DMS79 treated with DMSO at 0.1 percent for 48 hours (cell line): ENCODE measurements at places on chromosomes 4 and X.

DNA sequence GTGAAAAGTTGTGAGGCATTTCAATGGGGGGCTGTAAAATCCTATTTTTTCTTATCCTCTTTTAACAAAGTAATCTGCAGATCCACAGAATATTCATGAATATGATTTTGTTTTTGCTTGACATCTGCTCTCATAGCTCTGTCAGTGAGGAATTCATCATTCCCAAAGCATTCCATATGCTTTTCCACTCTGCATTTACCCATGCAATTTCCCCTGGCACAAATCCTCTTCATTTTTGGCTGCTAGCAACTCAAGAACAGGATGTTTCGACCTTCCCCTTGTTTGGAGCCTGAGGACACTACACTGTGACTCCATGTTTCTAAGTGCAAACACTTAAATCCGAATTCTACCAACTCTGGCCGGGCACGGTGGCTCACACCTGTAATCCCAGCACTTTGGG, 48.5 kb downstream of the KLHL15 start:
- no peak for DNase-seq

GRCh38 chr4:156948133-156948532, 23.5 kb downstream of the PDGFC start:
- no peak for DNase-seq

DNA sequence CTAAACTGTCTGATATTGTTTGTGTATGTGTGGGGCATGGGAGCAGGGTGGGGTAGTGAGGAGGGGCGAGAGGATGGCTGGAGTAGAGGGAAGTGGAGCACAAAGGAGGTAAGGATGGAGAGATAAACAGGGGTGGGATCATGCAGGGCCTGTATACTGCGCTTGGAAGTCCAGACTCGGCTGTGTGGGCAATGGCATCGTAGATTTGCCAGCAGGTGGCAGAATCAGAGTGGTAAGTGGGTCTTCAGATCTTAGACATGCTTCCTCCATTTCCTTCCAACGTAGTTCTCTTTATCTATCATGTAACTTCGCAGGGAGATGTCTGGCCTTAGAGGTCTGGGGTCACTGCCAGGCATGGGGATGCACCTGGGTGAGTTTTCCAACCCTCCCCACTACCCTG, 155.5 kb downstream of the PDGFRA start:
- DNase-seq, result peak; percentile 1

GRCh38 chrX:43350935-43351334, 305.2 kb upstream of the MAOA start:
- no peak for DNase-seq

DNA sequence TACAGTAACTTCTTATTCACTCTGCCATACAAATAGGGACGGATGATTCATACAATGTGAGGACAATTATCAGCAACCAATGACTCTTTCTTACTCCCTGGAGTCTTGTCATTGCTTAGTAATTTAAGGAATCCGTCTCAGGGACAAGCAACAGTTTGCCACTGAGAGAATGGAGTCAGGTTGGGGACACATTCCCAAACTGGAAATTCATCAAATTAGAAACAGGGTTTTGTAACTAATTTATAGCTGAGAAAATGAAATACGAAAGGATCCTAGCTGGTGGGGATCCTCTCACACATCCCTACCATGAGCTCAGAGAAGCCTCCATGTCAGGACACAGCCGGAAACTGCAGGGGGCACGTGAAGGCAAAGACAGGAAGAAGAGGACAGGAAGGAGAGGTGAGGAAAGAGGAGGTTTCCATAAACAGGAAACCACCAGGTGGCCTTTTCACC, 50.4 kb upstream of the KDR start:
- DNase-seq, result no peak

- no peak for DNase-seq
Observed at GRCh38 chrX:121283921-121284320, 236.5 kb downstream of the GLUD2 start.

DNA sequence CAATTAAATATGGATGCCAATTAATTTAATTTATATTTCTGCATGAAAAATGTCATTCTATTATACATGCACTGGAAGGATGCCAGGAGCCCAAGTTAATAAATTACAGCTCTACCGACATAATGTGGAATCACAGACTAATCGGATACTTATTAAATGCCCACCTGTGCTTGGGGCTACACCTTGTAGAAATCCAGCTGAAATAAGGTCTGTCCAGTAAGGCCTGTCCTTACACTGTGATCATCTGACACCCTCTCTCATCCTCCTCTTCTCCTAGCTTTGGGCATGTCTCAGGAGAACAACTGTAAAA, 6.0 kb upstream of the SHISA3 start:
- no peak for DNase-seq

DNA sequence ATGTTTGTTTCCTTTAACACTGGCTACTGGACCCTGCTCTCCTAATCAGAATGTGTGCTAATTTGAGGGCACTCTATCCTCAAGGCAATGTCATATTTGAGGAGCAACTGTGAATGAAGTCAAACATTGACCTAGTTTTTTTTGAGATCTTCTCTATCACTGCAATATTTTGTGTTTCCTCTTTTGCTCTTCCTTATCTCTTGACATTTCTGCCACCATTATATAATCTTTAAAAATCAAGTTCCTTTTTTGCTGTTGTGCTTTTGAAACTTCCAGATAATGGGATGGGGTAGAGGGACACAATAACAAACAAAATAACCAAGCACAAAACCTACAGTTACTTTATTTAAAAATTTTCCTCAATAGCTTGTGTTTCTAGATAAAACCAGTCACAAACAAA, 7.4 kb upstream of the WDFY3 start:
- no peak for DNase-seq

GRCh38 chr4:129344058-129344457, 248.1 kb downstream of the C4orf33 start:
- no peak for DNase-seq

DNA sequence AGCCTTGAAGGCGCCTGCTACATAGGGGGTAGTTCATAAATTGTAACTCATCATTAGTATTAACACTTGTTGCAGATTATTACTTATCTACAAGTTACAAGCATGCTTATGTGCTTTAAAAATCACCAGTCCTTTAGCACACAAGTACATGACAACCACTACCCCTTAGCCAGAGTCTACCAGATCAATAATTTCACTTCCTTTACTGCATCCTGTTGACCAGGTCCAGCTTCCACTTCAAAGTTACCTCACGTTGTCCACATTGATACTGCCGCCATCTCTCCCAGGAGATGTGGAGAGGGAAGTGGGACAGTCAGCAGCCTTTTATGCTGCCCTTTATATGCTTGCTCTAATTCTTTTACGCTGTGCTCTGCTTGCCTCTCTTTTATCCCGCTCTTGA, 231.3 kb upstream of the CXXC4 start:
- no peak for DNase-seq

GRCh38 chr4:2781911-2782310, 11.0 kb upstream of the SH3BP2 start:
- DNase-seq, result no peak

- no peak for DNase-seq
Observed at GRCh38 chr4:6332042-6332668, 62.5 kb downstream of the WFS1 start.

DNA sequence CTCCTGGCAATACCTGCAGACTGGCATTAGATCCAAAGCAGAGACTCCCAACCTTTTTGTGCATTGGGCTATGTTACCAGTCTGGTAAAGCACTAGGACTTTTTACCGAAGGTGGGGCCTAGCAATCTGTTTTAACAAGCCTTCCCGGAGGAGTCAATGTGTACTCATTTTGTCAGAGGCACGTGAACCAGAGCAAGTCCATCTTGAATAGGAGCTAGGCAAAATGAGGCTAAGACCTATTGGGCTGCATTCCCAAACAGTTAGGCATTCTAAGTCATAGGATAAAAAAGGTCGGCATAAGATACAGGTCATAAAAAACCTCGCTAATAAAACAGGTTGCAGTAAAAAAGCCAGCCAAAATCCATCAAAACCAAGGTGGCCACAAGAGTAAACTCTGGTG, 22.3 kb downstream of the ADGRA3 start:
- no peak for DNase-seq

GRCh38 chr4:52657292-52657617, 1.8 kb downstream of the USP46 start:
- no peak for DNase-seq

DNA sequence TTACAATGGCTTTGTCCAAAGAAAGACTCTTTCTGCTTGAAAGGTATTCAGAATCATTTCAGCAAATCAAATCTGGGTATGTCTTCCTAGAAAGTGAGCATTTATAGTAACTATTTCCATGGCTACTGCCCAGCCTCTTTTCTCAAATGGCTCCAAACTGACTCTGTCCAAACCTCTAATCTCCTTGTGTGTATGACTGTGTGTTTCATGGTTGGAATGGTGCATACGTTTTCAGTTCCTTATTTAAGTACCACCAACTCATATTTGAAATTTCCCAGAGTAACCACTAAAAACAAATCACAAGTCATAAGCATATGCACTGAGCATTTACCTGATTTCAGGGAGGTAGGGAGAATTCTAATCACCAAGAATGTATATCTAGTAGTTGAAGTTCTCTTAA, 106.0 kb downstream of the TMEM144 start:
- no peak for DNase-seq

DNA sequence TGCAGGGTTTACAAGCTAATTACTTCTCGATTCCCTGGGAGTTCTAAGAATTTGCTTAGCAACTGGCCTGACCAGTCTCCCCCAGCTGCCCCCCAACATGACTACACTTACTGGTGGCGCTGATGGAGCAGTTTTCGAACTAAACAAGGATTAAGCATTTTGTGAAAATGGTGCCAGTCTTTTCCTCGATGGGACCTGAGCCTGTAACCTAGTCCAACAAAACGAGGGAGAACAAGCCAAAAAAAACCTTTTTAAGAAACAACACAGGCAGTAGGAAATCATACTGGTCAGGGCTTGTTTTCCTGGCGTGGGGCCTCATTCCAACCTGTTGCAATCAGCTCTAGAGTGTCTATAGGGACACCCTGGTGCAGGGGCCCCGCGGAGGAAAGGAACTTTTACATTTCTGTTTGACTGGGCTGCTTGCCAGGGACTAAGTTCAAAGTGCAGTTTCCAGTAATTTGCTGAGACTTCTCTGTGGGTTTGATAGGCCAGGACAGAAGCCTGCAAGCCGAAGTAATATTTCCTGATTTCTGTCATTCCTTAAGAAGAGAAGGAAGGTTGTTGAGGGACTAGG, 158.7 kb downstream of the SPRY1 start:
- DNase-seq, result no peak

DNA sequence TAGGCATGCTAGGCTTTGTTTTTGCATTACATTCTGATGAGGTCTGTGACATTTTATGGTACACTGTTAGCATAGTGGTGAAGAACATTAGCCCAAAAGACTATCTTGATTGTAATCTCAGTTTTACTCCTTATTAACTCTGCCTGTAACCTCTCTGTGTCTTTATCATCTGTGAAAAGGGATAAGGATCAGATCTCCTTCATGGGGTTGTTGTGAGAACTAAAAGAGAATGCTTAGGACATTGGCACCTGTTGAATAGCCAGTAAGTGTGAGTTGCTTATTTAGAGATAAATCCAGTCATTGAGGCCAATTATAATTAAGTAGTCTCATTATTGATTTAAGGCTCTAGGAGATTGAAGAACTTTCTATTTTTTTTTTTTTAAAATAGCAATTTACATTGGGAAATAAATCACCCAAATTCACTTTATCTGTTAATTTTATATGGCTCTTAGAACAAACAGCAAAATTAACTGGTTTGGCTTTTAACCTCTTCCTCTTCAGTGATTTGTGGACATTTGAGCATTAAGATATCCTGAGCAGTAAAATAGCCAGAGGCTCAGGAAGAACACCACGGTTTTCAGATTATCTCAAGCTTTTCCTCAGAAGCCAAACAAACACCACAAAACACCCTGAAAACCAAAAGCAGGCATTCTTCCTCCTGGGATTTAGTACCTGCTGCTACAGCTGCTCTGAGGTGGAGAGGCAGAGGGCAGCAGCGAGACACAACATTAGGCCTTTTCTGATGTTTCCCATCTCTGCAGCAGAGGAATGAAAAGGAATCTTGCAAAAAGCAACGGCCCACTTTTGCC, 192.9 kb downstream of the ARHGAP10 start:
- no peak for DNase-seq

DNA sequence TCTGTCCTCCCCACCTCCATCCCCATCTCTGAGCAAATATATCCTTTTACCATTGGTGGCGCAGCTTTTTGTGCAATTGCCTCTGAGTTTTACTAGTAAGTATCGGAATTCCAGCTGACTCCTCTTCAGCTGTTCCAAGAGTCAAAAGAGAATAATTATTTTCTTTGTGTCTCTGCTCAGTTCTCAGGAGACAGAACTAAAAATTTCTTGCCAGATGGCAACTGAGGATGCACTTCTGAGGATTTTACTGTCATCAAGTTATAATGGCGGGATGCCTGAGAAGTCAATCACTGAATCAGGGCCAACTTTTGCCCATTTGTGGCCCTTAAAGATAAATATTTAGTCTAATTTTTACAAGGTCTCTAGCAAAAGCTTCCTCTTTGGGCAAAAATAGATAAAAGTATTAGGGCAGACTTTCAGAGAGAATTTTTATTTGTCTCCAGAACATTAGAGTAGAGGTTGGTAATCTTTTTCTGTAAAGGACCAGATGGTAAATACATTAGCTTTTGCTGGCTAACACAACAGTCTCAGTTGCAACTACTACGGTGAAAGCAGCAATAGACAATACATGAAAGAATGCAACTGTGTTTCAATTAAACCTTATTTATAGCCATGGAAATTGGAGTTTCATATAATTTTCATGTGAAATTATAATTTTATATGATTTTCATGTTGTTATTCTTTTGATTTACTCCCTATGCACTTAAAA, 15.6 kb upstream of the ADGRA3 start:
- DNase-seq, result no peak

DNA sequence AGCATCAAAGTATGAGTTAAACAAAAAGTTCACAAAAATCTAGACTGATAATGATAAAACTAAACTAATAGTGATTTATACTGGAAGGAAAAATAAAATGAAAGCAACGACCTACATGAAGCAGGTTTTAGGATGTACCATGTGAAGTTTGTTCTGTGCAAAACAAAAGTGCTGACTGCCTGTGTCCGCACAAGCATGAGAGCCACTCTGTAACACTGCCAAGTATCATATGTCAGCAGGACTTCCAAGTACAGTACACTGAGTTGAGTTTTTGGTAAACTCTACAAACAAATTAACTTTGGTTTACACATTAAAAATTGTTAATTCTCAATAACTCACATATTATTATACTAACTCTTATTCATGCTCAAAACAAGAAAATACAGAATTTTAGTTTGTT, 459.0 kb downstream of the PDGFC start:
- no peak for DNase-seq

DNA sequence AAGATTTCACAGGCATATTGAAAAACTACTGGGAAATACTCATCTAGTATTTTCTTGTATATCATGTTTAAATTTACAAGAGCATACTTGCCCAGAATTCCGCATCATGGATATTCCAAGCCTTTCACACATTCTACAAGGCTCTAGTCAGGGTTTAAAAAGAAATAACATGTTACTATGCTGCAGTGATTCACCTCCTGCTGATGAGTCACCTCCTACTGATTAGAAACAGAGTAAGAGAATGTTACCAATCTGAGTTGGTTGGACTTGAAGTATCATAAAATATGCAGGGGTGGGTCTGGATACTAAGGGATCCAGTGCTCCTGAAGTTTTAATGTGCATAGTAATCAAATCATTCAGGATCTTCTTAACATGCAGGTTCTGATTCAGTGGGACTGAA, 192.0 kb upstream of the ANK2 start:
- DNase-seq, result no peak
